ENCODE measurements at places on chromosomes 11 and 22. TPM values are rescaled to one million over a fixed set of nuclear protein-coding genes. Genes with fewer than 3 reads are reported as not detected.

The MYOD1 gene
- polyA plus RNA-seq, result 100 TPM

- DNase-seq, result no peak
Measured at GRCh38 chr11:36165621-36166397, 123.4 kb downstream of the COMMD9 start.

GRCh38 chr11:44229098-44229497 lies 80.8 kb downstream of the ALX4 start:
- no peak for DNase-seq

The HPX gene
- polyA plus RNA-seq, result 2.2 TPM

The CDHR5 gene
- 4.1 TPM for polyA plus RNA-seq

The ASRGL1 gene
- polyA plus RNA-seq, result 3.5 TPM

GRCh38 chr11:69403556-69404215 lies 77.8 kb upstream of the LINC01488 start:
- DNase-seq, result no peak

The MS4A6A gene
- polyA plus RNA-seq, result 31.4 TPM

DNA sequence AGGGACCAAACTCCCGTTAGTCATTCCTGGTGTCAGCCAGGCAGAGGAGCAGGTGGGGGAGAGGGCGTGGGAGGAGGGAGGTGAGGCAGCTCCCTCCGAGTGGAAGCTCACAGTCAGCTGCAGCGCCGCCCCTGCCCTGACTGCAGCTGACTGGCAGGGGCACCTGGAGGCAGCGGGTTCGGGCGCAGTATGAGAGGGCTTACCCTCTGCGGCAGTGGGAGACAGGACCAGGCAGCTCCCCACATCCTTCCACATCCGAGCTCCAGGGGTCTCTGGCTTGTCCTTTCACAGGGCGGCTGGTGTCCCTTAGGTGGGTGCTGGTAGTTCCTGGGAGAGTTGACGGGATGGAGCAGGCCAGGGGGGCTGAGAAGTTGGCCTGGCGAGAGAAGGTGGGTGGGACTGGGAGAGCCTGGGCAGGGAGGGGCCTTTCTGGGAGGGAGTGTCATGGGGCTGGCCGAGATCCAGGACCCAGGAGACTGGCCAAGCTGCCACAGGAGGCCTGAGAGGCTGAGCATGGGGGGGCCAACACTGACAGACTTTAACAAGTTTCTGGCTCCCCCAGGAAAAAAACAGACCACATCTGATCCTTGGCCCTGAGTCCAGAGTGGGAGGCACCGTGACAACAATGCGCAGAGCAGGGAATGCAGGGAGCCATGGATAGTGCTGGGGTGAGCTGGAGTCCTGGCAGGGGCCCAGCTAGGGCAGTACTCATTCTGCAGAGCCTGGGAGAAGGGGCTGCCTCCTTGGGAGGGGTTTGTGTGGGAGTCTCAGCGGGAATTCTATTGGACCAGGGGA lies 4.9 kb downstream of the ADORA2A start:
- peak; percentile 58 for DNase-seq

GRCh38 chr22:23787600-23787896 lies 782 bp downstream of the SMARCB1 start:
- no peak for DNase-seq

The DCHS1 gene
- polyA plus RNA-seq, result 43.8 TPM

The RCOR2 gene
- 11.0 TPM for polyA plus RNA-seq

DNA sequence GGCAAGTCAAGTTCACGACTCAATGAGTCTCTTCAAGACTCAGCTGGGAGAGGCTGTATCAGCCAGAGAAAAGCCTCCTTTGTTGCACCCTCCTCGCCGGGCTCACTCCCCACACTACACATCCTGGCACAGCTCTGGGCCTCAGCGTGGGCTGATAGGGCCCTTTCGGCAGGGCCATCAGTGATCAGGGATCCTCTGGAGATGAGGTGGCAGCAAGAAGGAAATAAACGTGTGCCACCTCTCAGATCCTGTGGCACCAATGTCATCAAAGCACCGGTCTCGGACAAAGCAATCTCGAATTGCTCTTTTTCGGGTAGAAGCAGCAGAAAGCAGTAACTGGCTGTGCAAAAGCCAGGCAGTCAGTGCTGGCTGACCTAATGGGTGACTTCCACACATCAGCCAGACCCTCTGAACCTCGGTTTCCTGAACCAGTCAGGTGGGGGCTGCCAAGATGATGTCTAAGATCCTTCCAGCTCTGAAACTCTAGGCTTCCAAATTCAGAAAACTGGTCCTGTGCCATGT lies 2.1 kb downstream of the EHD1 start:
- DNase-seq, result no peak

DNA sequence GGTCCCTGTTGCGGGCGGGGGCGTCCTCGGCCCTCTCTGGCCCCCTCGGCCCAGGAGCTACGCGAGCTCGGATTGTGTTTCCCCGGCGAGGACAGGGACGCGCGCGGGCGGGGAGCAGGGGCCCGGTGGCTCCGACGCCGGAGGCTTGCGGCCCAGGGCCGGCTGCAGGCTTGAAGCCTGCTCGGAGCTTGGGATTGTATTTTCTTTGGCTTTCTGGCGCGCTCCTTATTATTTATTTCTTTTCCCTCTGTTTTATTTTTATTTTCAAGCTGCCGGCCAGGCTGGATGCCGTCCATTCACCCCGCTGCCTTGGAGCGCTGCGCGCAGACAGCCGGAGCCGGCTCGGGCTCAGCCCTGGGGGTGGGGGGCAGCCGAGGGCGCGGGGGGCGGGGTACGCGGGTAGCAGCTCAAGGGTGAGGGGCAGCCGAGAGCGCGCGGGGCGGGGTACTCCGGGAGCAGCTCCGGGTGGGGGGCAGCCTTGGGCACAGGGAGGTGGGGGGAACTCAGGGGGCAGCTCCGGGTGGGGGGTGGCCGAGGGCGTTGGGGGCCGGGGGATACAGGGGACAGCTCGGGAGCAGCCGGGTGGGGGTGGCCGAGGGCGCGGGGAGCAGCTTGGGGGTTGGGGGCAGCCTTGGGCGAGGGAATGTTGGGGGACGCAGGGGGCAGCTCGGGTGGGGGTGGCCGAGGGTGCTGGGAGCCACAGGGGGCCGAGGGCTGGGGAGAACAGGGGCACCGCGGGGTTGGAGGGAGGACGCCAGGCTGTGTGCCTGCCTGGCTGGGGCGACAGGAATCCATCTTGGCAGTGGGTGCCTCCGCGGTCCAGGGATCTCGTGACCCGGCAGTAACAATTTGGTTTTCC lies 42.7 kb downstream of the KCNJ1 start:
- DNase-seq, result peak; percentile 67

GRCh38 chr11:57779276-57779675 lies 17.7 kb downstream of the CTNND1 start:
- DNase-seq, result no peak

GRCh38 chr11:118783724-118784495 lies 7.1 kb downstream of the DDX6 start:
- no peak for DNase-seq

The RFPL3 gene
- polyA plus RNA-seq, result 0.25 TPM

DNA sequence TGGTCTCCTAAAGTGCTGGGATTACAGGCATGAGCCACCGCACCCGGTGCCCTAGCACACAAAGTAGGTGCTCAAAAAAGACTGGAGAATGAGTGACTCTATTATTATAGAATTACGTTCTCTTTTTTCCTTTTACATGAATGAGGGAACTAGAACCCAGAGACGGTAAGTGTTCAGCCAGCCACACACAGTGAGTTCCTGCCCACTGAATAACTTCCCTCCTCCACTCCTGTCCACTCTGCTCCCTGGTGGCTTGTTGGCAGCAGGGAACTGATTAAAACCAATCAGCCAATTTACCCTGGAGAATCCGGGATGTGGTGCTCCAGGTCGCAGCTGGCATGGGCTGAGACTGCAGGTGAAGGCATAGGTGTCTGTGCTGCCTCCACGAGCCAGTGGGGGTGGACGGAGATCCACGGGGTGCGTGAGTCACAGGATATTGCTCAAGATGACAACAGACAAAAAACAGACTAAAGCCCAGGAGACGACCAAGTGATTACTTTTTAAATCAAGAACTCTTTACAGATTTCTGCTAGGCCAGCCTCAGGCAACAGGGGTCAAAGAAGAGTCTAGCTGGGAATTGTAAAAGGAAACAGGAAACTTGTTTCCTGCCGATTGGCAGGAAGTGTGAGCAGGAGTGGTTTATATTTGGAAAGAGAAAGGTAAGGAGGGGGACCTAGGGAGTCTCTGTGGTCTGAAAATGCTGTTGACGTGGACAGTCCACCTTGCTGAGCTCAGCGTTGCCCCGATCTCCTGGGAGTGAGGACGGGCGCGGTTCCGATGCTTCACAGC lies 95.2 kb upstream of the TP53I11 start:
- DNase-seq, result no peak

DNA sequence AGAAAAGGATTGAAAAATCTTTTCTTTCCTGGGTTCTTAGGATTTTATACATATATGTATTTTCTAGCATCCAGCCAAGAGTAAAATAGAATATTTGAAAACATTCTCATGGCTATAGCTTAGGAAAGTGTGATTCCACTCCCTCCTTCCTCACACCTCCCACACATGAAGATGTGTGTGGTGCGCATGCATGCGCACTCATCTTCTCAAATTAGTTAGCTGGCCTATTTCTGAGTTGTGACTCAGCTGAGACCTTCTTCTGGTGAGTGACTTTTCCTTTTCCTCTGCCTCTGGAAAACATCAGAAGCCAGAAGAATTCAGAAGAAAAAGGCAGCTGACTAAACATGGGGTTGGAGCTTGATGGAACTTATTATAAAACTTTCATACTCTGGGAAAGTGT lies 149.8 kb downstream of the OR4C45 start:
- no peak for DNase-seq

DNA sequence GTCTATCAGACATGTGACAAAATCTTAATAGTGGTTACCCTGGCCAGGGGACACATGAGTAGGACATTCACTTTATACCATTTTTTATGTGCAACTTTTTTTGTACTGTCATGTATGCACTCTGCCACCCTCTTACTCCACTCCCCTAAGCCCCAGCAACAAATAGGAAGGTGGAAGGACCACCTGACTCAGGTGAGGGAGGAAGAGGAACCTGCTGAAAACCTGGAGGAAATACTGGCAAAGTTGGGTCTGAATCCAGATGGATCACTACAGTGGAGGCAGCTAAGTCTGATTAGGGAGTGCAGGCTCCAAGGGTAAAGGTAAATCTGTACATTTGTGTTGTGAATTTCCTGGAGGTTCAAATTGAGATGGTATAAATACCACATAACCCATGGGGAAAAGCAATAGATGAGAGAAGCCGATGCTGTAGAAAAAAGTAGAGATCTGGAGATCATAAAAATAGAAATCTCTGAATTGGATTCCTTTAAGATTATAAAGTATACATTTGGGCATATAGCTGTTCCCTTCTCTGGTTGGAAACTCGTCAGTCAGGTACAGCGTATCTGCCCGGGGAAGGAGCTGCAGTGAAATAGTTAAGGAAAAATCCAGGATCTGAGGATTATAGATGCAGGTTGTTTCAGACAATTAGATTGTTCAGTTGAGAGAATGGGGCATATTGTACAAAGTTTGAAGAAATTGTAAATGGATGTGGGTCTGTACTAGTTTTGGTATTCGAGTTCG lies 52.2 kb upstream of the OR9Q1 start:
- no peak for DNase-seq

GRCh38 chr11:43948341-43949225 lies 6.1 kb downstream of the C11orf96 start:
- DNase-seq, result no peak

The GAL gene
- not detected for polyA plus RNA-seq

DNA sequence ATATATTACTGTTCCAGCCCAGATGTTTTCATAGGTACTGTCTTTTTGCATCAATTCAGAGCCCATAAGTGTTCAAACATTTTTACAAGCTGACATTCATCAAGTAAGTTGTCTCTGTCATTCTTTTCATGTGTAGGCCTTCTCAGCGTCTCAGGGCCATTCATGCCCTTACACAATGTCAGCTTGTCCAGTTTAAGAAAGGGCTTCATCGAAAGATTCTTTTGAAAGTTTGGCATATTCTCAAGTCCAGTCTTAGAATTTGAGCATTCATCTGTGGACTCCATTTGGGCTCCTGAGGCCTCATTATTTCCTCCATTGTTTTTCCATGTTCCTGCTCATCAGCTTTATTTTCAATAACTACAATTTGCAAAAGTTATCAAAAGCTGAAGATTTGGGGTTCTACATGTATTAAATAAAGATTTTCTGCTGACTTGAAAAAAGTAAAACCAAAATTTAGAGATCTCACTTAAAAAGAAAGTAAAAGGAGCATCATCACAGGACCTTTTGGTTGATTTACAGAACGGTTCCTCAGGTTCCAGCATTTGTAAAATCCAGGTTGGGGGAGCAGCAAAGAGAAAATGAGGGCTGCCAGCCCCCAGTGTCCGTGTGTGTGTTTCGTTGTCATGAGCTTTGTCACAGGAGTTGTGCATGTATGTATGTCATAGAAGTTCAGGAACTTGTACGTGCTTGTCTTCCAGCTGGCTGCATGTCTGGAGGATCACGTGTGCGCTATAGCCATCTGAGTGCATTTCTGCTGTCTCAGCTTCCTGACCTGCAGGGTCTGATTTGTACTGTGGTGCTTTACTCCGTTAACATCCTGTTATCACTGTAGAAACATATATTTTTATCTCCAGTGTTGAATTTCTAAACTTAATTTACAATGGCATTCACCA lies 15.6 kb downstream of the MOV10L1 start:
- peak; percentile 63 for DNase-seq

GRCh38 chr22:47205554-47205953 lies 443.1 kb downstream of the TBC1D22A start:
- no peak for DNase-seq

The ABCC8 gene
- 3.5 TPM for polyA plus RNA-seq

GRCh38 chr22:27296091-27296675 lies 505.4 kb downstream of the MN1 start:
- no peak for DNase-seq

- DNase-seq, result no peak
Measured at GRCh38 chr22:43772831-43773230, 39.3 kb downstream of the EFCAB6 start.

The DERL3 gene
- 1.2 TPM for polyA plus RNA-seq

DNA sequence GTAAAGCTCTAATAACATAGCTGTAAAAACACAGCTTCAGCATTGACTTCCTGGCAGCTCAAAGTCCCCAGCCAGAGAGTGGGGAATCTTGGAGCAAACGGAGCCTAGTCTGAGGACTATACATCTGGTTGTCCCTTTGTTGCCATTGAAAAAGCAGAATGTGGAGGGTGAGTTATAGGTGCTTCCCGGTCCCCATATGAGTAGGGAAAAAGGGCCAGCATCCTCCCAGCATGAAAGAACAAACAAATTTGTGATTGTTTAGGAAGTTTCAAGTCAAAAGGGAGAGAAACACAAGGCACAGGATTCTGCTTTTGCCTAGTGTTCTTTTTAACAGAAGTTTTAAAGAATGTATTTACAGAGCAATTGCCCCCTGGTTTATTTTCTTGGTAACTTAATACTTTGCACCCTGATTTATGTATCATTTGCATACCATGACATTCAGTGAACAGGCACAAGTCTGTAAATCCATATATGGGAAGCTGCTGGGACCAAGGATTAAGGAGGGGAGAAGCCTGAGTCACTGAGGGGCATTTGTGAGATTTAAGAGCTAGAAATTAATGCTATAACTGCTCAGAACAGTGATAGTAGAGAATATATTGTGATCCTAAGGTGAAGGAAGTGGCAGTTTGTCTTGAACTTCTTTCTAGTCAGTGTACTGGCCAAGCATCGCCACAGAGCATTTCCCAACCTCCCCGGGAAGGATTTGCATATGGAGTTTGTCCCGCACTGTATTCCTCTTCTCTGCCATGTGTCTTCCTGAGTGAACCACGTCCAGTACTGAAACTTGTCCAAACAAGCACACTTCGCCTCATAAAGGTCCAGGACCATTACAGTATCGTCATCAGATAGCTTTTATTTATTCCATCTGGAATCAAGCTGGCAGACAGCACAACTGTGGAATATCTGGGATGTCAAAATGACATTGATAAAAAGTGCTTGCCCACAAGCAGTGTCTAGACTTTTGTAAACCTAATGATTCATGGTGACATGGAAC lies 103.0 kb downstream of the DBX1 start:
- no peak for DNase-seq

The APOA1 gene
- 1.8 TPM for polyA plus RNA-seq

- DNase-seq, result peak; percentile 3
Measured at GRCh38 chr11:103202048-103202651, 92.9 kb downstream of the DYNC2H1 start.

The CECR2 gene
- polyA plus RNA-seq, result 30.5 TPM

All from hindlimb muscle (tissue), 1 donor.